Stimulated activated CD8-positive, alpha-beta memory T cell treated with anti-CD3 and anti-CD28 coated beads, Interleukin-15, amount 100 ng/mL, for 1 hour (primary cell): ENCODE measurements at places on chromosomes 7 and 10.

DNA sequence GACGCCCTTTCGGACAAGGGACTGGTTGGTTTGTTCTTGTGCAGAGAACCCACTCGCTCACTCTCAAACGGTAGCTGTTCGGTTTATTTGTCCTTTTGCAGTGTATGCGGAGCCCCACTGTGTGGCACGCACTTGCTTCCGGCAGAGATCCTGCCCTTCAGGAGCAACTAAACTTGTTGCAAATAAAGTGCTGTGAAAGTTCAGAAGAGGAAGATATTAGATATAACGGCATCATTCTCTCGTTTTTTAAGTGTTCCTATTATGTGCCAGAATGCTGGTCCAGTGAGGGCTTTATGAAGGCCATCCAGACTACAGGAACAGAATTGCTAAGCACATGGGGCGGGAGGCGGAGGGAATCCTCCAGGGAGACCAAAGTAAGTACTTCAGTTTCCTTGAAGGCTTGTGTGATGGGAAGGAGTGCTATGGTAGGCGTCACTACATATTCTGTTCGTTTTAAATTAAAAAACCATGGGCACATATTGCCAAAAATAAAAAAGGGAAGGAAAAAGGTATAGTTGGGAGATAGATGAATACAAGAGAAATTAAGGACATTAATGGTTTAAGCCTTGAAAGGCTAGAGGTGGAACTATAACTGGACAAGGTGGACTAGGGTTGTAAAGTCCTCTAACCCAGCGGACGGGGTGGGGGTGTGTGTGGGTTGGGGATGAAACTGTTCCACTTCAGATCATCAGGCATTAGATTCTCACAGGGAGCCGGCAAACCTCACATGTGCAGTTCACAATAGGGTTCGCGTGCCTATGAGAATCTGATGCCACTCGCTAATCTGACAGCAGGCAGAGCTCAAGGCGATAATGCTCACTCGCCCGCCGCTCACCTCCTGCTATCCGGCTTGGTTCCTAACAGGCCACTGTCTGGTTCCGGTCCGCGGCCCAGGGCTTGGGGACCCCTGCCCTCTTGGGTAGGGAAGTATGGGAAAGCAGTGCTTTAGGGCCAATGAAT lies 704 bp upstream of the ERLIN1 start:
- no peak for DNase-seq

DNA sequence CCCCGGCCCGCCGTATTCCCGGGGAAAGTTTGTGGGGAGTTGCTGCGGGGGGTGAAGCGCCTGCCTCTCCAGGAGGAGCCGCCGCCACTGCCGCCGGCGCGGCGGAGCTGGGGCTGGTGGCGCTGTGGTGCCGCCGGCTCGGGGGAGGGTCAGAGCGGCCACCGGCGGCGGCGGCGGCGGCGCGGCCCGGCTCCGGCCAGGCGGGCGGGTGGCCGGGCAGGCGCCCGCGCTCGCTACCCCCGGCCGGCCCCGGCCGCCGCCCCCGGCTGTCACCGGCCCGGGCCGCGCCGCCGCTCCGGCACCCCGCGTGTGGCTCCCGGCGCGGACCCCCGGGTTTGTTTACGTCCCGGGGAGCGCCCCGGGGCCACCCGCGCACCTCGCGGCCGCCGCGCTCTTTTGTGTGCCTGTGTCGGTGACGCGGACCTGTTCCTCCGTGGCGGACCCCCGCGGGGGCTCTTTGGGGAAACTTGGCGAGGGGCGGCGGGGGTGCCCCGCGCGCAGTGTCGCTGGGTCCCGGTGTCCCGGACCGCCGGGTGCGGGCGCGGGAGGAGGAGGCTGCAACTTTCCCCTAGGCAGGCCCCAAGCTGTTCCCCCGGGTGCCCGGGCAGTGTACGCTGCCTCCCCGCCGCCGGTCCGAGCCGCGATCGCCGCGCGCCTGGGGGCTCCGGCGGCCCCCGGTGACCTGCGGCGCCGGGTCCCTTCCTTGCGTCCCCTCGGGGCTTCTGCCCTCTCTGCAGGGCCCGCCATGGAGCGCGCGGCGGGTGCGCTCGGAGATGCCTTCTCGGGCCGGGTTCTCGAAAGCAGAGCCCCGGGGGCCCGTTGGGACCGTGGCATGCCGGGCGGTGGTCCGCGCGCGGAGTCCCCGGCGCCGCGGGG lies 593 bp upstream of the CUX1 start:
- no peak for DNase-seq

GRCh38 chr7:77438131-77438530 lies 22.0 kb upstream of the GSAP start:
- DNase-seq: no peak

DNA sequence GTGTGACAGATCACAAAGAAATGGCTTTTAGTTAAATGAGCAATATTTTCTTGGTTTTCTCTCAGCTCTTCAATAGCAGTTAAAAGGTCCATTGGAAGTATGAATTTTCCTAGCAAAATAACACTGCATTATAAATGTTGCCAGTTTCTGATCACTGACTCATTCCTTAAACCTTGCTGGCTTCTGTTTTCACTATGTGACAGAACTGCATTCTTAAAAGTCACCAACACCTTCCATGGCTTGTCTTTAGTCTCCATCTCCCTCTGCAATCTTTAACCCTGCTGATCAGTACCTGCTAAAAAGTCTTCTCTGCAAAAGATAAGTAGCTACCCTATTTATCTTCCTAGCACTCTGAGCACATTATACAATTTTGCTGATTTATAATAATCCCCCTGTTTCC lies 405.0 kb upstream of the LRRN3 start:
- no peak for DNase-seq

- DNase-seq: no peak
These were observed 1.3 kb downstream of the CUL1 start for GRCh38 chr7:148699782-148700629.

DNA sequence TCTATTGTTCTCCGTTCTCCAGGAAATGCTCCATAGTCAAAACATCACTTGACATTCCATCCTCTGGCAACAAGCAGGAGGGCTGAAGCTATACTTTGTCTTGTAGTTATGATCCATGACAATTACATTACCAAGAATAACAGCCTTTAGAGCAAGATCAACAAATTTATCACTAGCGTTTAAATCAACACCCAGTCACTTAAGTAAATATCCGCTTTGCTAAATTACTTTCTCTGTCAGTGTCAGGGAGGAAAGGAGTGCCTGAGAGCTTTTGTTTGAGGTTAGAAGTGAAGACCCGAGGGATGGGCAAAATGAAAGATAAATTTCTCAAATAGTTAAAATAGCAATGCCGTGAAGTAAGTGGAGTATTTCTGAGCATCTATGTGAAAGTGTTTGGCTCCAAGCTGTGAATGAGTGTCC lies 236.1 kb upstream of the BMPER start:
- no peak for DNase-seq

- no peak for DNase-seq
These were observed 277.4 kb downstream of the CCSER2 start for GRCh38 chr10:84605802-84606201.

DNA sequence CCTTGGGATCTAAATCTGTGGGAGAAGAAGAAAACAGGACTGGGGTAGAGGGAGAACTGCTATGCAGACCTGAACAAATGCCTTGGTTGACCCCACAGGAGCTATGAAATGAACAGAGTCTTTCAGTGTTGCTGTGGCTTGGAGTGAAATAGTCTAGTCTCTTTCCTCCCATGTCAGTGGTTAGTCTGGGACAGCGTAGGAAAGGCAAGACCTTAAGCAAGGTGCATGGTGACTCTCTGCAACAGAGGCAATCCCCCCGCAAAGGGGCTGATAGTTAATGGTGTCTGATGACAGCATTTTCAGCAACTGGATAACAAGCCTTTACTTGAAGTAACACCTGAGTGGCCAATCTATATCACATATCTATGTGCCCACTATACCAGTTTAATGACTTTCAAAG lies 62.3 kb downstream of the ARL4A start:
- DNase-seq: no peak

GRCh38 chr7:128863433-128863989 lies 855 bp downstream of the ATP6V1F start:
- DNase-seq: peak; percentile 20

- DNase-seq: peak; percentile 15
These were observed 9.5 kb downstream of the ANKRD1 start for GRCh38 chr10:90911133-90912051.

DNA sequence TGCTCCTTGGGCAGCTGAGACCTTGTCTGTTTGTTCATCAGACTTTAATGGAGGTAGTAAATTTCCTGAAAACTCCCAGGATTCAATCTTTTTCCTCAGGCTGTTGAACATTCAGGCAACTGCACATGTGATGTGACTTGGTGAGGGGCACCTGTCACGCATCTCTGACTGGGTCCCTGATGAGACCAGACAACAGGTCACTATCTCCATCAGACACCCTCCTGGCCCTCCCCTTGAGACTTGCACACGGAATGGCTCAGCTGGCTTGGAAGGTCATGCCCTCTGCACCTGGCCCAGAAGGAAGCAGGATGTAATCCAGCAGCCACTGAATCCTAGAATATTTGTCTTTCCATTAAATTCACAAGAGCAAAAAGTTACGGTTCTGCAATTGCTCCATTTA lies 15.9 kb downstream of the AQP1 start:
- DNase-seq: no peak

- DNase-seq: no peak
These were observed 595.5 kb downstream of the INHBA start for GRCh38 chr7:41107330-41107937.

DNA sequence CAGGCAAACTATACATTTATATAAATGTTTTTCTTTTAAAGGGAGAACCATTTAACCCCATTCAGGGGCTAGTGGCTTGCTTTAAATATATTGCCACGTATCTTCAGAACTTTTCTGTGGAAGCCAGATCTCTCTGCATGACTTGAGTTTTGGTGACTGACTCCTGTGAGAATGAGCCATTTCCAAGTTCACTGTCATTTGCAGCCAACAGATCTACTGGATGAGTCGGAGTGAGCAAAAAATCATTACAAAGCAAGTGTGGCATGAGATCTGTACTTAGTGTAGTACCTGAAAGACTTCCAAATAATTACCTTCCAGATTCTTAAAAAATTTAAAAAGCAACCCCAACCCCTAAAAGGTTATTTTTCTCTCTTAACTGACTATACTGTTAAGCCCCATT lies 45.6 kb downstream of the PDSS1 start:
- no peak for DNase-seq
